Caco-2 (cell line): ENCODE measurements at places on chromosomes 6 and 20. TPM values are rescaled to one million over a fixed set of nuclear protein-coding genes. Genes with fewer than 3 reads are reported as not detected.

PHACTR1 gene
- total RNA-seq, result 0.41 and 0.67 TPM in 2 replicates

GRCh38 chr6:82779041-82779440 is 286.6 kb downstream of the UBE3D start:
- H3K27ac ChIP-seq, result no peak overlapping the region
- H3K4me3 ChIP-seq, result no peak overlapping the region
- H3K36me3 ChIP-seq, result no peaks in the 10 kb centered on the region

GRCh38 chr6:21193790-21194475 is 399.6 kb upstream of the SOX4 start:
- H3K4me1 ChIP-seq, result no peaks in the 10 kb centered on the region
- DNase-seq, result no peak
- no peaks in the 10 kb centered on the region; the same call in 1 of the 2 replicates for H3K36me3 ChIP-seq
- no peak overlapping the region for H3K4me3 ChIP-seq

DNA sequence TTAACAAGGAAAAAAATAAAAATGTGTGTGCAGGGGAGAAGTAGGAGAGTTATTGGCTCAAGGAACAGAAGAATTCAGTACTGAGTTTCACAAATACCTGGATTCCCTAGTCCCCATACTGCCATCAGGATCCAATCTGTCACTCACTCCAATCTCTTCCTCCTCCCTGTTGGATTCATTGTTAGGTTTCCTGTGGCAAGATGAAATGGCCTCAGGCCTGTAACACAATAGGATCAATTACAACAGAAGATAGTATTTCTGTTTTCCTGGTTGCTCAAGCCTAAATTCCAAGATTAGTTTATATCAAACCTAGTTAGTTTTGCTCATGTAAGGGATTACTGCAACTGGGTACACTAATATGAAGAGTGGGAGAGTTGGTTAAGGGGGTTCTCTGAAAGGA is 24.4 kb downstream of the HCRTR2 start:
- no peak overlapping the region for H3K27ac ChIP-seq
- H3K4me1 ChIP-seq, result no peaks in the 10 kb centered on the region
- no peaks in the 10 kb centered on the region for H3K36me3 ChIP-seq
- no peak for DNase-seq
- no peaks in the 10 kb centered on the region for H3K27me3 ChIP-seq
- H3K4me3 ChIP-seq, result no peak overlapping the region
